Left lung (tissue), 14 donors: ENCODE measurements at places on chromosomes 7 and 10. TPM values are rescaled to one million over a fixed set of nuclear protein-coding genes. Genes with fewer than 3 reads are reported as not detected.

C10orf67 gene
- 0.76 TPM for polyA plus RNA-seq

DNA sequence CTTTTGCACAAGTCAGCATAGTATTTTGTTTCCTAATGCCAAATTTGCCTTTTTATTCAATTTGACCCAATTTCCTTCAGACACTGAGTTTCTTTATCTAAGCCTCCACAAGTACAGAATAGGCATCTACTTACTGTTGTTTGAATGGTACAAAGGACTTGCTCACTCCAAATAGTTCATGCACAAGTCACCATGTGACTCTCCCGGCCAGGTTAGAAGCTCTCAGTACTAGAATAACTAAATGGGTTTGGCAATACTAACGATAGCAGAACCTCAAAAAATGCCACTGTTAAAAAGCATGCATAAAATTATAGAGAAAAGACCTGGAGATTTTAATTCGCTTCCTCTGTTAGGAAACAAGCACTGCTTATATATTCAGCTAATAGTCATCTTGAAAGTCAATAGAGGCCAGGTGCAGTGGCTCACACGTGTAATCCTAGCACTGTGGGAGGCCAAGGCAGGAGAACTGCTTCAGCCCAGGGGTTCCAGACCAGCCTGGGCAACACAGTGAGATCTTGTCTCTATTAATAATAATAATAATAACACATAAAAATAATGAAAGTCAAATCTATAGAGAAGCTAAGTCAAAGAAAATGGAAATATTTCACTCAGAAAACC is 335.8 kb upstream of the MBL2 start:
- DNase-seq: no peak

NKX1-2 gene
- not detected for polyA plus RNA-seq

CLDN4 gene
- 67.1 TPM for polyA plus RNA-seq

HOXA9 gene
- 0.42 TPM for polyA plus RNA-seq

WASL gene
- polyA plus RNA-seq: 53.5 TPM

- DNase-seq: no peak
These were observed 265.5 kb downstream of the KCNMA1 start for GRCh38 chr10:77371848-77372799.

DNA sequence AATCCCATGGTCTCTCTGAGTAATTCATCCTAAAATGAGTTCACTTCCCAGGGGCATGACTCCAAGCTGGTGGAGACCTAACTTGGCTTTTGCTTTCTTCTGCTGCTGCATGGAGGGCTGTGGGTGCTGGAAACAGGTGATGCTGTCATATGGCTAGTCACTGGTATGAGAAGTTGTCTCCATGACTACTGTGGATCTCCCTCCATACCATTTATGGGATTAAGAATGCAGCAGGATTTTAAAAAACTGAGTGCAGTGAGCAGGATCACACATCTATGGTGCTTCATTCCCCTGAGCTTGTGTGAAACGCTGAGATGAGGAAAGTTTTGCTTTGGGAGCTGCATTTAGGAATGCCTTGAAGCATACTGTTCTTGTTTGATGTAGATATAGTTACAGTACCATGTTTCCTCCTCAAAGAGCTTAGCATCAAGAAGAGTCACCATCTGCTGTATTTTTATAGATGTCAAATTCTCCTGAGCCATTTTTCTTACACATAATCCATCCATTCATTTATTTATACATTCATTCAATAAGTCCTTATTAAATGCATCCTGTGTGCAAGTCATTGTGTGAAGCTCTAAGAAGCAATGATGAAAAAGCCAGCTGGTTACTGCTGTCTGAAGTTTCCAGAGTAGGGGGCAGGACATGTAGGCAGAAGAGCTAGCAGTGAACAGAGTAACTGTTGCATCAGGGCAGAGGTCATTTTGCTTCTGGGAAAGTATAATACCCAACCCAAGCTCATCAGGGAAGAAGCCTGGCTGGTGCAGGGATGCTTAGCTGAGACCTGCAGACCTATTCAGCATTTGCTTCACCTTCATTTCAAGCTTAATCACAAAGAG is 534.8 kb downstream of the AUTS2 start:
- no peak for DNase-seq

DNA sequence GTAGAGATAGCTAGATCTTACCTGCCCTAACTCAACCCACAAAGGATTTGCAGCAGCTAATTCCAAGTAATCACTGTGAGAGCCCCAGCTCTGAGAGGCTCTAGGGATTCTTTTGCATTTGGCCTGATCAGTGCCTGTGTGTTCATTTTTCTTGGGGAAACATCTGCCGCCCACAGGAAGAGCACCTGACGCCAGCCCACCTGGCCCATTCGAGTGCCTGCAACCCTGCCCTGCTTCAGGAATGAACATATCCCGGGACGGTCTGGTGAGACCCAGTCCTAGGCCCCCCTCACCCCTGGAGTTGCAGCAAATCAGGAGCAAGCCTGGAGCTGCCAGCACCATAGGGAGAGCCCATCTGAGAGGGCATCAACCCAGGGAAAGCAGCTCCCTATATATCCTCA is 38.8 kb downstream of the GSDME start:
- DNase-seq: no peak

DNA sequence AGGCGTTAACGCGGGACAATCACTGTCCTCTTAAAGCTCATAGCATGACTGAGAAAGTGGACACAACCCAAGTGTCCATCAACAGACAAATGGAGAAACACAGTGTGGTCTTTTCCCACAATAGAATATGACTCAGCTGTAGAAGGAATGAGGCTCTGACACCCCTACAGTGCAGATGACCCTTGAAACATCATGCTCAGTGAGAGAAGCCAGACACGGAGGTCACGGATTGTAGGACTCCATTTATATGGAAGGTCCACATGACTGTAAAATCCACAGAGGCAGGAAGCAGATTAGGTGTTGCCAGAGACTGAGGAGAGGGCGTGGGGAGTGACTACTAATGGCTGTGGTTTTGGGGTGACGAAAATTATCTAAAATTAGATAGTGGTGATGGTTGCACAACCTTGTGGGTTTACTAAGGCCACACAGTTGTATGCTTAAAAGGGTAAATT is 6.1 kb upstream of the NCAPG2 start:
- peak; percentile 43 for DNase-seq

GCK gene
- polyA plus RNA-seq: 2.2 TPM
